ENCODE measurements at places on chromosomes 2 and 18.

DNA sequence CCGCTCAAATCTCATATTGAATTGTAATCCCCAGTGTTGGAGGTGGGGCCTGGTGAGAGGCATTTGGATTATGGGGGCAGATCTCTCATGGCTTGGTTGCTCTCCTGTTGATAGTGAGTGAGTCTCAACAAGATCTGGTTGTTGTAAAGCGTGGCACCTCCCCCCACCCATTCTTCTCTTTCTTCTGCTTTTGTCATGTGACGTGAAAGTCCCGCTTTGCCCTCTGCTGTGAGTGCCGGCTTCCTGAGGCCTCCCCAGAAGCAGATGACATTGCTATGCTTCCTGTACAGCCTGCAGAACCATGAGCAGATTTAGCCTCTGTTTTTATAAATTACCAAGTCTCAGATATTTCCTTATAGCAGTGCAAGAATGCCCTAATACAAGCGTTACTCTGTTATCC, 673.8 kb downstream of the ADCYAP1 start:
- no peak for DNase-seq

- no peak for DNase-seq
These were observed 228.3 kb upstream of the FOSL2 start for GRCh38 chr2:28164280-28164801.

DNA sequence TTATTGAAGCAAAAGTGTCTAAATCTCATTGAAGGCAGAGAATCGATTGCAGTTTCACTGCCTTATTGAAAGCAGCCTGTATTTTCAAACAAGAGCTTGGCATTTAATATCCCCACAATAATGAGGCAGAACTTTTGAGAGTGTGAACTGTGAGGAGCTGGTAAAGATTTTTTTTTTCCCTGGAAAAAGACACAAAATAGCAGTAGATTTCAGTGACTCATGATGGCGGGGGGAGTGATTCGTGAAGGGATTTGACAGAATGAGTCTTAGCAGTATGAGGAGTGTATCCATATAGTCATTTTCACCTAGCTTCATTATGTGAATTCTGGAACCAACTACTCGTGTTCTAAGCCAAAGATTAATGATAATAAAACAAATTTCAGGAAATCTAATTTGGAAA, 242.9 kb downstream of the ARL6IP6 start:
- DNase-seq, result no peak

DNA sequence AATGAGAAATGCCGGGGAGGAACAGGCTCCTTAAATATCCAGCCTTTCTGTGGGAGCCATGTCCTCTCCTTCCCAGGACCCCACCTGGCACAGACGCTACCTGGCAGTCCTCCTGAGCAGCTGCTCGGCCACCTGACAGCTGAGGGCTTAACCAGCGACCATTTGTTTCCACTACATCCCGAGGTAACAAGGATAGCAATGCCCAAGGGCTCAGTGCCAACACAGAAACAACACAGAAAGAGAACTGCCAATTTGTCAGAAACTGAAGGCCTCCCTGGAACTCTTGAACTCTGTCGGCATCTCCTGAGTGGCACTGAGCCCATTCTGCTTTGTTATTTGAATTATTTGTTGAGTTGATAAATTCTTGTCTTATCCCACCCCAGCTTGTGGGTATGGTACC, 122.2 kb upstream of the ARHGAP28 start:
- no peak for DNase-seq

GRCh38 chr2:240960971-240961876, 37.2 kb upstream of the SNED1 start:
- DNase-seq, result no peak

DNA sequence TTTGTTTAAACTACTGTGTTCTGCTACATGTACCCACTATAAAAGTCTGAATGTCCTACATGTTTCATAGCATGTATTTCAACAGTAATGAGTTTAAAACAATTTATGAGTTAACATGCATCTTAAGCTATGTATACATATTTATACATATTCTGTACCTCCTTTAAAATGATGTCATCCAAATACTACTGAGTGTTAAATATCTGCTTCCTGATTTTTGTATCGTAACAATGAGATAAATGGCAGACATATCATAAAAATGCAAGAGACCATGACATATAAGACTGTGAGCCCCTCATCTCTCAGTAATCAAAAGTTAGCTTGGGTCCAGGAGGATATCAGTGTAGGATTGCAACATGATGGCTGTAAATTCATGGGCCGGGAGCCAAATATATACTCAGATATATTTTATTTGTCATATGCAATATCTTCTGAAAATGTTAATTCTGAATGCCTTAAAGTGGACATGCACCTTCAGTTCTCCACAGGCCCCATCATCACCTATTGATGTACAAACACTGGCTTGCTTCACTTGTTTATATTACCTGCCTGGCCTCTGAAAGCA, 3.6 kb downstream of the COL5A2 start:
- no peak for DNase-seq

- no peak for DNase-seq
These were observed 7.2 kb downstream of the RPIA start for GRCh38 chr2:88698498-88699233.

- DNase-seq, result no peak
These were observed 18.2 kb upstream of the C2orf66 start for GRCh38 chr2:196827356-196827755.

GRCh38 chr2:147464737-147465357, 380.0 kb upstream of the ACVR2A start:
- DNase-seq, result no peak

- no peak for DNase-seq
These were observed 27.1 kb downstream of the LIPG start for GRCh38 chr18:49588971-49589370.

DNA sequence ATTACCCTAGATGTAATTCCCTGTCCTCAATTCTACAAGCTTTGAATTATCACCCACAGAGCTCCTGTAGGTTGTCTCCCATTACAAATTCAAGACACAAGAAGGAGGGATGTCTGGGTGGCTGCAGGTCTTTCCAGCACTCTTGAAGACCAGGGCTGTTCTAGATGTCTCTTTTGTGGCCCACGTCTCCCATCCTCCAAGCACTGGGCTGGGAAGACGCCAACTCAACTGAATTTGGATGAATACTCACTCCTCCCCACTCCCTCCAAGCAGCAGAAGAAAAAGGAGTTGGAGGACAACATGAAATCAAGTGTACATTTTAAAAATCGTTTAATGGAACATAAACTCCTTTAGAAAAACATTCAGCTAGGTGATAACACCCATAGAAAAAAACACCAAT, 31.2 kb downstream of the SMAD7 start:
- no peak for DNase-seq

GRCh38 chr2:10375570-10376281, 72.4 kb downstream of the ODC1 start:
- no peak for DNase-seq

DNA sequence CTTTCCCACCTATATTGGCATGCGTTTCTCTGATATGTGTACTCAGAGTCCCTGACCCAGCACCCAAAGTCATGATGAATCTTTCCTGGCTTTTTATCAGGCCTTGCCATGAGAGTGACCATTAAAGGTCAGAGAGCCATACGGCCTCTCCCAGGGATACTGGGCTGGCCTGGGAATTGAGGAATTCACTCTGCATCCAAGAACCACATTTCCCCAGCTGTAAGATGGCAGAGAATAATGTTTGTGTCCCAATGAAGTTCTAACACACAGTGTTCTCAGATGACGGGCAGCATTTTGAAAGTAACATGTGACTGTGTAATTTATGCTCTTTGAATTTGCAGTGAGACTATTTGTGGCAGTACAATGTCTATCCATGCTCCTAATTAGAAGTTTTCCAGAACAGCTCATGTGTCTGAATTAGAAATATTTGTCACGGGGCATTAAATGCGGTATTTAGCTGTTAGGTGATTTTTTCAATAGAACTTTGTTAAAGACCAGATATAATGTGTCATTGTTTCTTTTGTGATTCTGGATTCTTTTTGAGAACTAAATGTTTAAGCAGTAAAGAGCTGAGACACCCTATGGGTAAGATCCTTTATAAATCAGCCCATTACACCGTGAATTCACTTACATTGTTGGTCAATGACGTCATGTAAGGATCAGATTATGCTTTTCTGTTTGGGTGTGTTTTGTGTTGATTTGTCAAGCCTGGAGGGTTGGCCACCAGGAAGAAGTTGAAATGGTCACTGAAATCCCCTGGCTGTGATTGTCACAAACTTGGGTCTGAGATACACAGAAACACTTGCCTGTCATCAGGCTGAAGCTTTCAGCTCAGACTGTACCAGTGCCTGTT, 7.3 kb upstream of the SLC3A1 start:
- no peak for DNase-seq

DNA sequence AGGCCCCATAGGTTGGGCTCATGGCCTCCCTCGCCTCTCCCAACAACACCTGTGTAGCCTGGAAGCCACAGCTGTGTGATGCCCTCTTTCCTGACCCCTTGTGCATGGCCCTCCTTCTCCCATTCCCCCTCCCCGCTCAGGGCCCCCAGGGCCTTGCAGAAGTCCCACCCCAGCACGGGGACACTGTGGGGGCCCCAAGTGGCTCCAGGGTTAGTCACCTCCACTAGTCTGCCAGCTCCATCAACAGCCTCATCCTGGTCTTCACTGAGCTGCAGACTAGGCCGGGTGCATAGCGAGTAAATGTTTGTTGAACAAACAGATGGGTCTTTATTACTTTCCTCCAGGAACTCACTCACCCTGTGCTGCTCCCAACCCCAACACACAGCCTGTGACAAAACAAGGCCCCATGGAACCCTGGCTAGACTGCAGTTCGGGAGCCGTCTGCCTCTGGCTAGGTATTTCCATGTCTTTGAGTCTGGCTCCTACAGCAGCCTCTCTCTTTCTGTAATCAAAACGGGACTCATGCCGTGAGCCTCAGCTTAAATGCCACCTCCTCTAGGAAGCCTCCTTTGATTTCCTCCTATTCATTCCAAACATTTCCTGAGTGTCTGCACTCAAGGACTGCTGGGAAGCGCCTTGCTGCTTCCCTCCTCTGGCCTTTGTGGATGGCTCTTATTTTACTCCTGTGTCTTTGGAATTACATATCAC, 109.9 kb upstream of the ID2 start:
- no peak for DNase-seq

GRCh38 chr2:163878718-163879117, 142.9 kb upstream of the FIGN start:
- no peak for DNase-seq

GRCh38 chr18:73973972-73974371, 173.7 kb downstream of the FBXO15 start:
- DNase-seq, result no peak

DNA sequence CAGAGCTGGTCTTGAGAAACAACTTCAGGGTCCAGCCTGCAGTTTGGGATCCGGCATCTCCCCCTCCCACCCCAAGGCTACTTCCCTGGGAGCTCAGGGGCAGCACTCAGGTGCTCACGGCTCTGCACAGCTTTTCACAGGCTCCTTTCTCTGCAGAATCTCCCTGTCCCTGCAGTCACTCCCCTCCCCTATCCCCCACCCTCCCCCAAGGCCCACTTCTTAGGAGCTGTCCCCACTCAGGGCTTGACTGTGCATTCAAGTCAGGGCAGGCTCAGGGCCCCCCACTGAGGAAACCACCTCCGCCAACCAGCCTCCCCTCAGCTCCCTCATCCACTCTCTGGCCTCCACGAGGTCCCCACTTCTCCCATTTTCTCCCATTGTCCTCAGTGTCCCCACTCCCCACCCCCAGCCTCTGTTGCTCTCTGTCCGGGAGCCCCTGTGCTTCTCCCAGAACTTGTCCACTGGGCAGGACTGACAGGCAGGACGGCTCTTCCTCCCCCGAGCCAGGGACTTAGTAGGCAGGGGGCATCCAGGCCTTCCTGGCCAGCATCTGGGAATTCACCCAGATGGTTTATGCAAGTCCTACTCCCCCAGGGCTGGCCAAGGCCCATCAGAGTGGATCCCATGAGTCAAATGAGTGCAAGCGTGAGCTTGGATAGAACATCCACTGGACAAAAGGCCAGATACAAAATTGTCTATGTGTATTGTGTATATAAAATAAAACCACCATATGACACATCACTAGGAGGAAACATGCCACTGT, 7.6 kb downstream of the NMUR1 start:
- no peak for DNase-seq

- DNase-seq, result no peak
These were observed 8.0 kb downstream of the GNLY start for GRCh38 chr2:85702172-85702571.

- no peak for DNase-seq
These were observed 1281.6 kb upstream of the TMEFF2 start for GRCh38 chr2:193476171-193476800.

DNA sequence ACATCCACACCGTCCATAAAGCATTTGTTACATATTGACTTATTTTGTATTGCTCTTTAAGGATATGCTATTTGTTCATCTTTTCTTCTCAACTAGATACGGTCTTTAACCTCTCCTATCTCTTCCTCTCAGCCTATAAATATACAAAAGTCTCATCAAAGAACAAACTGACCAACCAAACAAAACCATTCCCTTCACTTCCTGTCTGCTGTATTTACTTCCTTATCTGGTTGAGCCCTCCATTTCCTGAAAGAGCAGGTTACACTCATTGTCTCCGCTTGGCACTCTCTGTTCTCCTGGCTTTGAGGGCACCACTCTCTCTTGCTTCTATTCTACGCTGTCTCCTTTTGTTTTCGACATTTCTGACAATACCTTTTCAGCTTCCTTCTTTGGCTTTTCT, 431.9 kb upstream of the TCF4 start:
- no peak for DNase-seq

GRCh38 chr2:139175510-139175909, 395.3 kb upstream of the NXPH2 start:
- DNase-seq, result no peak

GRCh38 chr2:237754182-237754581, 44.4 kb upstream of the RBM44 start:
- no peak for DNase-seq

GRCh38 chr2:218876562-218877219, 4.0 kb upstream of the WNT10A start:
- DNase-seq, result peak; percentile 66

GRCh38 chr18:62999392-62999791, 284.1 kb downstream of the PHLPP1 start:
- no peak for DNase-seq

DNA sequence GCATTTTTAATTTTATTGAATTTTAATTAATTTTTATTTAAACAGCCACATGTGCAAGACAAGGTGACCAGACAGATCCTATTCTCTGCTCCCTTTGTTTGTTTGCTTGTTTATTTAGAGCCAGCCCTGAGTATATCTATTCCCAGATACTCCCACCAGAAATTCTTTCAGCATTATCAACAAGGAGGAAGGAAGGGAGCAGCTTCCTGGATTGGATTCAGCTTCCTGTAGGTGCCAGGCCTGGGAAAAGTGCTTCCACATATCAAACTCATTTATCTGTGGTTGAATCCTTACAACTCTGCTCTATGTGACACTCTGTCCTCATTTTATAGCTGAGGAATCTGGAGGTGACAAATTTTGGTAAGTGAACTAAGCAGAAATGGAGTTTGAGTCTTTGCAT, 60.5 kb upstream of the KLF7 start:
- no peak for DNase-seq

GRCh38 chr2:234291765-234292204, 205.1 kb downstream of the ARL4C start:
- DNase-seq, result no peak

DNA sequence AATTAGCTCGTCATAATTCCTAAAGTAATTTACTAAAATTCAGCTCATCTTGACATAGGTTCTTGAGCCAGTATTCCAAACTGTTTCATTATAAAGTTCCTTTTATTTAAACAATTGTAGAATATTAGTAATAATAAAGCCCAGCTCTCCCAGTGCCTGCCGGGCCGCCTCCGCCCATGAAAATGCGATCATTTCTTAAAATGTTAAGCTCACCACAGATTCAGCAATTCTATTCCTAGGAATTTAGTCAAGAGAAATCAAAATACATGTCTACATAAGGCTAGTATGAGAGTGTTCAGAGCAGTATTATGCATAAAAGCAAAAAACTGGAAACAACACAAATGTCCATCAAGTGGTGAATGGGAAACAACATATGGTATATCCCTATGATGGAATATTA, 52.0 kb downstream of the XDH start:
- no peak for DNase-seq
